ENCODE measurements at places on chromosomes 3 and 15. TPM values are rescaled to one million over a fixed set of nuclear protein-coding genes. Genes with fewer than 3 reads are reported as not detected.

MASP1 gene
- 0.52 TPM for total RNA-seq

CPLX3 gene
- not detected for total RNA-seq

APEH gene
- 151 TPM for total RNA-seq

ADCY5 gene
- total RNA-seq = 5.6 TPM

SPSB4 gene
- not detected for total RNA-seq

OXSR1 gene
- total RNA-seq = 32.0 TPM

MLF1 gene
- 4.9 TPM for total RNA-seq

C3orf22 gene
- total RNA-seq = not detected

TRPM1 gene
- total RNA-seq = not detected

GRCh38 chr3:57151021-57151449, 14.1 kb downstream of the IL17RD start:
- no peak for DNase-seq

- DNase-seq = peak; percentile 72
Observed at GRCh38 chr15:60585743-60586708, 107.1 kb upstream of the ICE2 start.

DNA sequence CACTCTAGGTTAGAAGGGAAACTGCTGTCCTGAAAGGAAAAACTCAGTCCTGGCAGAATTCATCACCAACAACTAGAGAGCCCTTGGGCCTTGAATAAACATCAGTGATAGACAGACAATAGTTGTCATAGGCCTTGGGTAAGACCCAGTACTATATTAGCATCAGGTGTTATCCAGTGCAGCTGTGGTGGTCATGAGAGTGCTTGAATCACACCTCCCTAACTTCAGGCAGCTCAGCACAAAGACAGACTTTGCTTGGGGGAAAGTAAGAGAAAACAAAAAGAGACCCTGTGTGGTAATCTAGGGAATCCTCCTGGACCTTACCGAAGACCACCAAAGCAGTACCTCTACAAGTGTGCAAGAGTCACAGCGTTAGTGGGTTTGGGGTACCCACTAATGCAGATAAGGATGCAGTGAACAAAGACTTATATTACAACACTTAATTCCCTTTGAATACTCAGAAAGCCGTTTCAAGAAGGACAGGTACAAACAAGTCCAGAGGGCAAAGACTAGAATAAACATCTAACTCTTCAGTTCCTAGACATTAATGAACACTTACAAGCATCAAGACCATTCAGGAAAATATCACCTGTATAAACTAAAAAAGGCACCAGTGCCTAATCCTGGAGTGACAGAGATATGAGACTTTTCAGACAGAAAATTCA, 332.3 kb upstream of the EPHA3 start:
- DNase-seq = no peak

- no peak for DNase-seq
Observed at GRCh38 chr3:14262212-14262611, 83.6 kb downstream of the LSM3 start.

GRCh38 chr3:61080737-61081445, 170.4 kb downstream of the FHIT start:
- no peak for DNase-seq

DNA sequence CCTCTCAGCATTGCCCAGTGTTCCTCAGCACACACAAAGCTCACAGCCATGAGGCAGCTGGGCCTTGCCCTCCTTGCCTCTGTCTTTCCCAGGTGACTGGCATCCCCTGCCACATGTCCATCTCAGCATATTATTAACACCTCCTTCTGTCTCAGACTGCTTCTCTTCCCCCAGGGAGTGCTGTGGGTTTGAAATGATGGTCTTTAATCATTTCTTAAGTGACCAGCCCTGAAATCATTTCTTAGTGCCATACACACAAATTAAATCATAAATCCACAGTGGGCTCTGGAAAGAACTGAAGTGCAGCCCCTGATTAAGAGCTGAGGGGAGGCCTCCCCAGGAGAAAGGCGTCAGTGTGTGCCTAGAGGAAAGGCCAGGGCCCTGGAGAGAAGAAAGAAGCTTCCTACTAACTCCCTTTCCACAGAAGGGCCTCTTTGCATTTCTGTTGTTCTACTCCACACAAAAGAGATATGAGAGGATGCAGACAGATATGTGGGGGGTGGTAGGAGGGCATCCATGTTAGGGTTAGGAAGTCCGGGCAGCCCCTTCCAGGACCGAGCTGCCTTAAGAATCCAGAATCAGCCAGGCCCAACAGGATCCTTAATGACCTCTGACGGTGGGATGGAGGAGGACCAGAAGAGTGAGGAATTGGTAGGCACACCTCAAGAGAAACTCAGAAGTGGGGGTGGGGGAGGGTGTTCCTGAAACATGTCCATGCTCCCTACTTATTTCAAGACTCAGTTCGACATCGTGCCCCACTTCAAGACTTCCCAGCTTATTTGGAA, 290.8 kb downstream of the EPHB1 start:
- no peak for DNase-seq

DNA sequence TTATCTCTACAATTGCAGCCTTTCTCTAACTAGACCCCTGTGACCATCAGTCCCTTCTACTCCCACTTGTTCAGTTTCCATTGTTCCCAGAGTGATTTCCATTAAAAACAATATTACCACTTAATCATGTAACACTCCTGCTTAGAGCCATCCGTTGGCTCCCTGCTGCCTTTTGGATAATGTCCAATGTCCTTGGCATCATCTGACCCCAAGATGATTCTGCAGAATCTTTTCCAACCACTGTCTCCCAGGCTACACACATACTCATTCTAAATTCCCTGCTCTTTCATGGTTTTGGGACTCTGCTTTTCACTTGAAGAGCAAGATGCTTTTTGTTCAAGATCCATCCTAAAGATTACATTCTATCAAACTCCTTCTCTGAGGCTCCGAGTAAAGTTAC, 7.1 kb downstream of the KCNH8 start:
- DNase-seq = no peak

DNA sequence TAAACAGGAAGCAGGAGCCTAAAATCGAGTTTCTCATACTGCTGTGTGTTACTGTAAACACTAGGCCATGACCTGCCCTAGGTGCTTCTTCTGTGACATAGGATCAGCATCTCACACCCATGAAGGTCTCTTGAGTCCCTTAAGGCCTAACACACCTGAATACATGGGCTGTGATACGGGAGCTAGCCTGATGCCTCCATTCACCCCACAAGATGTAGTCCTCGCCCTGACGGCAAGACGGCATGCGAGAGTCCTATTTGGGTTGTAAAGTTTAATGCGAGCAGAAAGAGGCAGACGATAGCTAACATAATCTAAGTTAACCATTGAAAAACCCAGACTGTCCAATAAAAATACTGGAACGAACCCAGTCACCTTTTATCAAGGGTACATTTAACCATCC, 241.1 kb upstream of the ICE2 start:
- DNase-seq = no peak

- no peak for DNase-seq
Observed at GRCh38 chr3:141454054-141454453, 32.8 kb upstream of the RASA2 start.

DNA sequence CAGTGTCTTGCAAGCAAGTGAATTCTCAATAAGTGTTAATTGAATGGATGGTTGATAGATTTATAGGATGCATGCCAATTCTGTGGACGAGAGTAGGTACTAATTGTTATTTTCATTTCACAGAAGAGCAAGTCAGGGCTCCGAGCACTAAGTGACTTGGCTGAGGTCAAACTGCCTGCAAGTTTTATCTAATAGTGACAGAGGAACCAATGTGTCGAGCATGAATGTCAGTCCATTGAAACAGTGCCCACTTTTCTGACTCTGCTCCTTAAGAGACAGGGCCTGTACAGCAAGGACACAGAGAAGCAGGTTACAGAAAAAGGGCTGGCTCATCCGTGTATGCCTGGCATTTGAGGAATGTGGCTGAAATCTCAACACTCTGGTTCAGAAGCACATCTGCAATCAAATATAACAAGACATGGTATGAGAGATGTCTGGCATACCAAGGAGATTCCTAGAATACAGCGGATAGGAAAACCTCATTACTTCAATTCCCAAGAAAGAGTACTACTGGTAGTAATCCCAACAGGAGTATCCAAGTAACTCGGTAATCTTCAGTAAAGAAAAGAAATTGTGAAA, 6.0 kb upstream of the B3GNT5 start:
- DNase-seq = no peak

Data from colonic mucosa (tissue), 4 donors.